ENCODE measurements at places on chromosomes 5 and 9.

GRCh38 chr9:95349091-95350038 is 31.9 kb upstream of the FANCC start:
- DNase-seq = no peak

DNA sequence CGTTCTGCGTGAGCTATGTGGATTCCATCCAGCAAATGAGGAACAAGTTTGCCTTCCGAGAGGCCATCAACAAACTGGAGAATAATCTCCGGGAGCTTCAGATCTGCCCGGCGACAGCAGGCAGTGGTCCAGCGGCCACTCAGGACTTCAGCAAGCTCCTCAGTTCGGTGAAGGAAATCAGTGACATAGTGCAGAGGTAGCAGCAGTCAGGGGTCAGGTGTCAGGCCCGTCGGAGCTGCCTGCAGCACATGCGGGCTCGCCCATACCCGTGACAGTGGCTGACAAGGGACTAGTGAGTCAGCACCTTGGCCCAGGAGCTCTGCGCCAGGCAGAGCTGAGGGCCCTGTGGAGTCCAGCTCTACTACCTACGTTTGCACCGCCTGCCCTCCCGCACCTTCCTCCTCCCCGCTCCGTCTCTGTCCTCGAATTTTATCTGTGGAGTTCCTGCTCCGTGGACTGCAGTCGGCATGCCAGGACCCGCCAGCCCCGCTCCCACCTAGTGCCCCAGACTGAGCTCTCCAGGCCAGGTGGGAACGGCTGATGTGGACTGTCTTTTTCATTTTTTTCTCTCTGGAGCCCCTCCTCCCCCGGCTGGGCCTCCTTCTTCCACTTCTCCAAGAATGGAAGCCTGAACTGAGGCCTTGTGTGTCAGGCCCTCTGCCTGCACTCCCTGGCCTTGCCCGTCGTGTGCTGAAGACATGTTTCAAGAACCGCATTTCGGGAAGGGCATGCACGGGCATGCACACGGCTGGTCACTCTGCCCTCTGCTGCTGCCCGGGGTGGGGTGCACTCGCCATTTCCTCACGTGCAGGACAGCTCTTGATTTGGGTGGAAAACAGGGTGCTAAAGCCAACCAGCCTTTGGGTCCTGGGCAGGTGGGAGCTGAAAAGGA is 10.9 kb downstream of the QRFP start:
- DNase-seq = no peak

DNA sequence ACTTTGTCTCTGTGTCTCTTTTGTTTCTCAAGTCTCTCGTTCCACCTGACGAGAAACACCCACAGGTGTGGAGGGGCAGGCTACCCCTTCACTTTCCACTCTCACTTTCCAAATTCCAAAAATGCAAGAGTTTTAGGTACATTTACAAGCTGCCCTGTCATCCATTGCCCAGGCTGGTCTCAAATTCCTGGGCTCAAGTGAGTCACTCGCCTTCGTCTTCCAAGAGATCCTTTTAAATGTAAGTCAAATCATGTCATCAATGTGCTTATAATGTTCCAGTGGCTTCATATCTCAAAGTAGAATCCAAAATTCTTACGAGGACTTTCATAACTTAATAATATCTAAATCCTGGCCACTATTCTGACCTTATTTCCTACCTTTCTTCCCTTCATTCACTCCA is 20.4 kb upstream of the UGCG start:
- DNase-seq = no peak

DNA sequence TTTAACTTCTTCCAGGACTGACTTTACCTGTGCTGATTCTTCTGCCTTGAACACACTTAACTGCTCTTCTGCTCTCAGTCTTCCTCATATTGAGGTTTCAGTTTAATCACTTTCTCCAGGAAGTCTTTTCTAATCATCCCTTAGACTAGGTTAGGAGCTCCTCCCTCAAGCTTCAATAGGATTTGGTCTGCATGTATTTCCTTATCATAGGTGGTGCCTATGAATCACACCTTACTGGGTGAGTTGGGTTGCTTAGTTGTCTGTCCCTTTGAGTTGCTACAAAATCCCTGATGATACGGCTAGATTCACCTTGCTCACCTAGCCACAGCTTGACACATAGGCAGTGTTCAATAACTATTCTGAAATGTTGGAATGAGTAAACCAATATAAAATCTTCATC is 164.4 kb downstream of the DNAH5 start:
- no peak for DNase-seq

Data from heart left ventricle (tissue), 16 donors.